Tongue (tissue), 3 donors: ENCODE measurements at places on chromosomes 16 and 17. TPM values are rescaled to one million over a fixed set of nuclear protein-coding genes. Genes with fewer than 3 reads are reported as not detected.
A peak's percentile ranks its signal among the peaks of the same experiment; 100 is the strongest.

Gene CLEC19A
- not detected for total RNA-seq

DNA sequence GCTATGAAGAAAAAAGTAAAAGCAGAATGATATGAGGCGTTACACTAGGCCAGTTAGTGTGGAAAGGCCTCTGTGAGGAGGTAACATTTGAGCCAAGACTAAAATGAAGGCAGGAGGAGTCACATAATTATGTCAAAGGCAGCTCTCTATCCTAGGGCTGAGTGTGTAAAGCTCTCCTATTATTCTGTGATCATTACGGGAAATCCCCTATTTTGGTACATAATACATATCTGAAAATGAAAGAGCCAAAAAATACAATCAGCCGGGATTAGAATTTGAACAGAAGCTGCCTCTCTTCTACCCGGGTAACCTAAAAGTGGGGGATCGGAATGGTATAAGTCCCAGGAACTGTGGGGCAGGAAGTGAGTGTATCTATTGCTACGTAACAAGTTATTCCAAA, 27.1 kb downstream of the HEATR3 start:
- no peak for DNase-seq

- DNase-seq = no peak
Measured at GRCh38 chr16:4612474-4612931, 2.2 kb downstream of the UBALD1 start.

GRCh38 chr16:54774768-54775167, 155.9 kb upstream of the IRX5 start:
- DNase-seq = no peak

DNA sequence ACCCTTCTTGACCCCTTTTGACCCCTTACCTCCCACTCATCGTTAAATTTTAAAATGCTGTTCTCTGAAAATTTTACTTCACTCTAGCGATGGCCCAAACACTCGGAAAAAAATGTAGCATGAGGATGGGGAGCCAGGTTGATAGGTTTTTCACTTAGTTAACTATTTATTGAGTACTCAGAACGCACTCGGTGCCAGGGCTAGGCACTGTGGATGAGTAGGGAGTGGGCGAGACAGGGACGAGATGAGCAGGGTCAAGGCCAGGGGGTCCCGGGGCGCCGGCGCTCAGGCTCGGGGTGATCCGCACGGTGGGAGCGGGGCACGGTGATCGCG, 392 bp downstream of the ZSCAN32 start:
- no peak for DNase-seq

Gene TEX14
- under 0.01 TPM for total RNA-seq

- no peak for DNase-seq
Measured at GRCh38 chr17:78379131-78379491, 662 bp downstream of the PGS1 start.

Gene WFIKKN2
- total RNA-seq = 4.0 TPM

Gene SHBG
- total RNA-seq = not detected

Gene MAP3K14
- total RNA-seq = 14.6 TPM

Gene CLDN7
- total RNA-seq = 22.2 TPM

Gene OR3A3
- not detected for total RNA-seq

Gene ZNF385C
- 0.41 TPM for total RNA-seq

DNA sequence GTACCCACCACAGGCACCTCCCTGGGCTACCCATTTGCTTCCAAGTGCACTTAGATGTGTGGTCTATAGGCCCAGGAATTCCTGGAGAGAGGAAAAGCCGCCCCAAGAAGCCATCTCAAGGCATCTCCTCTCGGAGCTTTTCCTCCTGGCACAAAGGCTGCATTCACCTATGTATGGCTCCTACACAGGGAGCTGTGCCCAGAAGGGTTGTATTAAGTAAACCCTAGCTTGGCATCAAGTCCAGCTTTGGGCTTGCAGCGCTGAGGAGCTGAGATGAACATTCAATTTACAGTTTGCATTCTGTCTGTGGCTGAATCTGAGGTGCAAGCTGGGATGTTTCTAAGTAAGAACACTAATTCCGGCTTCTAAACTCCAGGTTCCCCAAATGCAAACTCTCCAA, 81.3 kb downstream of the CDYL2 start:
- no peak for DNase-seq

Gene RAB11FIP4
- 2.7 TPM for total RNA-seq

DNA sequence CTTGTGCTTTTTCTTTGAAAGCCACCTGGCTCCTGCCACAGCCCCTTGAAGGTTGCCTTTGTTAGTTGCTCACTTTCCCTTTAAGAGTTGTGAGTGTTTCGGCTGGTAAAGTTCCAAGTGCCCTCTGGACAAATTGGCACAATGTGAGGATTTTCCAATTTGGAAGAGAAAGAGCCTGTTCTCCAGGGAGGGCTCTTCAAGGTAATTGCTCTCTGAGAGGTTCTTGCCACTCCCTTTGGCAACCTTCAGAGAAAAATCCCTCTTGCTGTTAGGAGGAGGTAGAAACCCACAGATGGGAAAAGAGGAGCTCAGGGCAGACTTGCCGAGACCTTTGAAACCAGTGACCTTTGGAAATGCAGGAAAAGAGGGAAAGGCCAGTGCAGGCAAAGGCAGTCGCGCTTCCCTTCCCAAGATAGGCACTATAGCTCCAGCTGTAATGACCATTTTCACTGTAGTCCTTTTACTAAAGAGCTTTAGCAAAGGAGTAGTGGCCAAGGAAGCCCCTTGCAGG, 49.0 kb upstream of the AKAP1 start:
- DNase-seq = peak; percentile 51

- DNase-seq = no peak
Measured at GRCh38 chr17:36641877-36642845, 40.8 kb downstream of the MRM1 start.

GRCh38 chr17:18156976-18157280, 26.7 kb upstream of the ALKBH5 start:
- no peak for DNase-seq

Gene UNC45B
- total RNA-seq = 193 TPM
